ENCODE measurements at places on chromosomes 5 and 9.

GRCh38 chr5:1371218-1371971 lies 26.5 kb upstream of the CLPTM1L start:
- DNase-seq: no peak

GRCh38 chr5:180360078-180360957 lies 7.2 kb upstream of the GFPT2 start:
- DNase-seq: no peak

DNA sequence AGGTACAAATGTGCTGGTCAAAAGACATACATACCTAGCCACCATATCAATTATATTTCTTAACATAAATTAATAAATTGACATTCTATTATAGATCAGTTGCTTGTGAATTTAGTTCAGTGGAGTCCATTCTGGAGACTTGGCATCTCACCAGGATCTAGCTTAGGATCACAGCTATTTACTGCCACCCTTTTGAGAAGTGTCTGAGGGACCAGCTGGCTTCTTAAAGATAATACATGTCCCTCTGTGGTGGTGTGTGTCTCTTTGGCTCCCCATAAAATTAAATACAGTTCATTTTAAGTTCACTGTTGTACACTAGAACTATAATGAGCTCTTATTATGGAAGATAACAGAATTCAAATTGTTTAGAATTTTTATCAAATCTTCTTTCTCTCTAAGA lies 290.7 kb downstream of the PRELID2 start:
- DNase-seq: no peak

- no peak for DNase-seq
Measured at GRCh38 chr5:98794001-98794400, 20.5 kb downstream of the RGMB start.

DNA sequence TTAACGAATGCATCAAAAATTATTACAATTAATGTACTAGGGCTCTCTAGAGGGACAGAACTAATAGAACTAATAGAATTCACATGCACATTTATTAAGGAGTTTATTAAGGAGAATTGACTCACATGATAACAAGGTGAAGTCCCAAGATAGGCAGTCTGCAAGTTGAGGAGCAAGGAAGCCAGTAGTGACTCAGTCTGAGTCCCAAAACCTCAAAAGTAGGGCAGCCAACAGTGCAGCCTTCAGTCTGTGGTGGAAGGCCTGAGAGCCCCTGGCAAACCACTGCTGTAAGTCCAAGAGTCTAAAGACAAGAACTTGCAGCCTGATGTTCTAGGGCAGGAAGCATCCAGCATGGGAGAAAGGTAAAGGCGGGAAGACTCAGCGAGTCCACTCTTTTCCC lies 633.8 kb downstream of the SEMA5A start:
- DNase-seq: no peak

DNA sequence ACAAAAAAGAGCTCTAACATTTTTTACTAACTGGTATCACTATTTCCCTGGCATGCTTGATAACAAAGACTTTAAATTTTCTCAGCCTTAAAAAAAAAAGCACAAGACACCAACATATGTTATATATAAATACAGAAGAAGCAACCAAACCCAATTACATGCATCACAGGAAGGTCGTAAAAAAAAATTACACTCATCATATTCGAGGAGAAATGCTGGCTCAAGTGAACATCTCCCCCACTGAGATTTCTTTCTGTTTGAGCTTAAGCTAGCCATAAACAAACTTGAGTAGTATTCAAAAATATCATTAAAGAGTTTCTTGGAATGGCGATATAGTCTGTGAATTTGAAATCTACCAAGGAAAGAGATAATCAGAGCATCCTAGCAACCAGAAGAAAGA lies 7.5 kb upstream of the MSH3 start:
- DNase-seq: no peak

- no peak for DNase-seq
Measured at GRCh38 chr9:13354733-13355132, 75.2 kb upstream of the MPDZ start.

DNA sequence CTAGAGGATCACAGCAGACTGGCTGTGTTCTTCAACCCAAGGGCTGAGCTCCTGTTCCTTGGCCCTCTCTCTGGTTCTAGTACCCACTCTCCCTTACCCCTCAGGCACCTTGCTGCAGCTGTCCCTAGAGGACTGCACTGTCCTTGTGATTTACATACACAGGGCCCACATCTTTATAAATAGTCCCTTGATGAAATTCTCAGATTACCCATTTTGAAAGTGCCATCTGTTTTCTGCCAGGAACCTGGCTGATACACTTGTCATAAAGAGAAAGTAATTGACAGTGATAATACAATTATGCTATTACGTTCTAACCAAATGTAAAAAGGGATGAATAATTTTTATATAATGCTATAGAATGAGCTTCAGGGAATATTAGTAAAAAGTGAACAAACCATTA lies 16.5 kb upstream of the SPARC start:
- DNase-seq: no peak

DNA sequence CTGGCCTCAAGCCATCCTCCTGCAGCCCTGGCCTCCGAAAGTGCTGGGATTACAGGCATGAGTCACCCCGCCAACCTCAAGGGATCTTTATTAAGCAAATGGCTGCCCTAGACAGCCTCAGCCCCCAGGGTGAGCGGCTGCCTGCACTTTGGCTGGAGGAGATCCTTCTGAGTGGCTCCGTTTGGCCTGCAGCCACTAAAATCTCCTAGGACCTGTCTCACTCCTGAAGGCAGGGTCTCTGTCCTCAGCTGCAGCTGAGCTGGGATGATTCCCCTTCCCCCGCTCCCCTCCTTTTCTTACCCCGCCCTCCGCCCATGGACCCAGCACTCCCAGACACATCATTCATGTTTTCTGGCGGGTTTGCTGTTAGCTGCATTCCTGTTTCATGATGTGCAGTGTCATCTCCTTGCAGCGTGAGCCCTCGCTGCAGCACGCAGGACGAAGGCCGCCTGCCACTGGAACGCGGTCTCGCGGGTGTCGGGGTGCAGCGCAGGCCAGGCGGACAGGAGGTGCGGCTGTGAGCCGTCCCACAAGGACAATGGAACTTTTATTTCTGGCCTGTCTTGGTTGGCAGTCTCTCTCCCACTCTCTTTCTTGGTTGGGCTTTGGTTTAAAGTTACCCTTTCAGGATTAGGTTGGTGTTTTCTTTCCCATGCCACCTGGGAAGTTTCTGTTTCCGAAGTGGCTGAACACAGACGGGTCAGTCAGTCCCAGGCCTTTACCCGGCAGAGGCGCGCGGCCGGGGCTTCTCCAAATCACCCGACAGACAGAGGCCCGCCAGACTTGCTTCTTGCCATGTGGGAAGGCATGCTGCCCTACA lies 137.1 kb downstream of the FOXD1 start:
- peak; percentile 68 for DNase-seq

- peak; percentile 67 for DNase-seq
Measured at GRCh38 chr5:43425983-43426382, 13.8 kb upstream of the CCL28 start.

- DNase-seq: no peak
Measured at GRCh38 chr5:125267636-125268248, 521.3 kb upstream of the ZNF608 start.

GRCh38 chr5:67032921-67033664 lies 163.5 kb downstream of the CD180 start:
- no peak for DNase-seq

DNA sequence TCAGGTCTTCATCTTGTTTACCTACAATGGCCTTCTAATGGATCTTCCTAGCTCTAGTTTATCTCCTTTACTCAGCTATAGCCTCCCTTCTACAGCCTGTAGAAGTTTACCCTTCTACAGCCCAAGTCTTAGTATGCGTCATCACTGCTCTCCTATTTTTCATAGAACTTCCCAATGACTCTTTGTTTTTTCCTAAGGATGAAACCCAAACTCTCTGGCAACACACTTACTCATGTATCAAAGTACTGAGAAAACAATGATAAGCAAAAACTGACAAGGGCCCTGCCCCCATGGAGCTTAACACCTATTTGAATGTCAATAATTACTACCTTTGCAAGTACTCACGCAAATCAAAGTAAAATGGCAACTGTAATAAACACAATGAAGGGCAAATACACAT lies 33.7 kb downstream of the LEAP2 start:
- no peak for DNase-seq

GRCh38 chr5:42500003-42500599 lies 76.9 kb downstream of the GHR start:
- DNase-seq: no peak

DNA sequence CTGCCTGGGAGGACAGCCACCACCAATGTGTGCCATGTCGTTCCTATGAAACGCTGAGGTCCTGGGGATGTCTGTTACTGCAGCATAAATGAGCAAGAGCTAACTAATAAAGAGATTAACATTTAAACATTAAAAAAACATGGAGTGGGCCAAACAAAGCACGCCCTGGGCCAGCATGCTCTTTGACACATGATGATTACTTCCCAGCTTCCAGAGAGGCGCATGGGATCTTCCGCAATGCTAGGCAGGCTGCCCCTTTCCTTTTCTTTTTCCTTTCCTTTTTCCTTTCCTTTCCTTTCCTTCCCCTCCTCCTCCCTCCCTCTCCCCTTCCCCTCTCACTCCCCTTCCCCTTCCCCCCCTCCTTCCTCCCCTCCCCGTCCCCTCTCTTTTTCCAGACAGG lies 10.6 kb upstream of the TENT4A start:
- DNase-seq: no peak

GRCh38 chr5:133523013-133523658 lies 89.2 kb downstream of the FSTL4 start:
- no peak for DNase-seq

GRCh38 chr5:169173372-169173771 lies 127.6 kb downstream of the SLIT3 start:
- no peak for DNase-seq

DNA sequence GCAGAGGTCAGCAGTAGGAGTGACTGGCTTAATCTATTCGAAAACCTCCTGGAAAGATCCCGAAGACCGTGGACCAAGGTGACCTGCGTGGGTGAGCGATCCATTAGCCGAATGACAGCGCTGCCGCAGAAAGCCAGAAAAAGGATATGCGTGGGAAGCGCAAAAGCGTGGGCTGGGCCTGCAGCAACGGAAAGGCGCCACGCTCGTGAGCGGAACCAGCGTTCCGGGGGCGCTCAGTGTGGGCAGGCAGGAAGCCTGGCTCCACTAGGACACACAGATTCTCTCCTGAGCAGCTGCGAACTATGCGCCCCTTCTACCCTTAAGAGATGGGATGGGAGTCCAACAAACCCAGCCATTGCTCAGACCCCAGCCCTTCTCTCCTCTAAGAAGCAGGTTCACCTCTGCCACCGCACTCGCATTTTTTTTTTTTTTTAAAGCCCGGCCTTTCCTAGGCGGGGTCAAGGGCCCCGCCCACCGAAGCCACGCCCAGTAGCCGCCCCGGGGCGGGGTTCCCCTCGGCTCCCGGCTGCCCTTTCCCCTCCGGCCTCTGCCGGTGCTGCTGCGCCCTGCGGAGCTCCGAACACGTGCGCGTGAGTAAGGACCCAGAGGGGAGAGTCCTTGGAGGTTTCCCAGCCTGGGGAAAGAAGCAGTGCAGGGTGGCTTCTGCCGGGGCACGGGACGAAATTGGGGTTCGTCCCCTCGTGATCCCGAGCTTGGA lies 19.8 kb upstream of the MATR3 start:
- DNase-seq: peak; percentile 81

DNA sequence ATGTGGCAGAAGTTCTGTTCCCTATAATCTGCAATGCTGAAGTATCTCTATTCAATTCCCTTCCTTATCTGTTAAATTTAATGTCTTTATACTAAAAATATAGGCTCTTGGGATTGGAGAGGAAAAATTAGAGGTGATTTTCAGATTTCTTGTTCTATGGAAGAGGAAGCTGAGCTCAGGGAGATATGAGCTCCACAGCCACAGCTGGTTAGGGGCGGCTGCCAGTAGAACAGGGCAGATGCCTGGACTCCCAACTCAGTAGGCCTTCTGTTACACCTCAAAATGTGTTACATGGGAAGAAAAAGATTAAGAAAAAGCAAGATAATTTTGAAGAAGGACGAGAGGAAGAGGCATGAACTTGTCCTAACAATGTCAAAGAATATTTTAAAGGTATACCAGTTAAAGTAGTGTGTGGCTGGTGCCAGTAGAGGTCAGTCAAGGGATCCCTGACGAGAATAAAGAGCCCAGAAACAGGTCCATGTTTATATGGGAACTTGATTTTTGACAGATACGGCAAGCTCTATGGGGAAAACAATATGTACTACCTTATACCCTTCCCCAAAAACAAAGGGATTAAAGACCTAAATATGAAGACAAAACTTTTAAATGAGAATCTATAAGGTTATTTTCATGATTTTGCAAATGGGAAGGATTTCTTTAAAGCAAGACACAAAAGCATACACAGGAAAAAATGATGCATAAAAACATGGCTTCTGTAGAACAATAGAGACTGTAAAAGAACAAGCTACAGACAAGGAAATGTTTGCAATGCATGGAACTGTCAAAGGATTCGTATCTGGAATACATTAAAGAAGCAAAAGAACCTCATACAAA lies 28.7 kb downstream of the DNAJC21 start:
- no peak for DNase-seq

DNA sequence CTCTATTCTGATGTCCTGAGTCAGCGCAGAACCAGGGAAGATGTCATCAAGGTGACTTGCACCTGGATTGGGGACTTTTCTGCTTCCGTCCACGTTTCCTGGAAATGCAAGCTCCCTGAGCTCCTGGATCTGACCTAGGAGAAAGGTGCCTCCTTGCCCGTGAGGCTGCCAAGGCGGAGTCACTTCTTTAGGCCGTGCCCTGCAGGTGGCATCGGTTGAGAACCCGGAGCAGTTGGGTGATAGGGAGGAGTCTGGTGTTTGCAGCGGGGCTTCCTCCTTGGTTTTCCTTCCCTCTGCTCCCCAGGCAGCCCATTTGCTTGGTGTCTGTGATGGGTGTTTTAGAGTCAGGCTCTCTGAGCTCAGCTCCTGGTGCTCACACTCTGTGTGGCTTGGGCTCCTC lies 15.2 kb downstream of the NANS start:
- no peak for DNase-seq

- DNase-seq: no peak
Measured at GRCh38 chr9:122780026-122780425, 8.7 kb upstream of the OR5C1 start.

DNA sequence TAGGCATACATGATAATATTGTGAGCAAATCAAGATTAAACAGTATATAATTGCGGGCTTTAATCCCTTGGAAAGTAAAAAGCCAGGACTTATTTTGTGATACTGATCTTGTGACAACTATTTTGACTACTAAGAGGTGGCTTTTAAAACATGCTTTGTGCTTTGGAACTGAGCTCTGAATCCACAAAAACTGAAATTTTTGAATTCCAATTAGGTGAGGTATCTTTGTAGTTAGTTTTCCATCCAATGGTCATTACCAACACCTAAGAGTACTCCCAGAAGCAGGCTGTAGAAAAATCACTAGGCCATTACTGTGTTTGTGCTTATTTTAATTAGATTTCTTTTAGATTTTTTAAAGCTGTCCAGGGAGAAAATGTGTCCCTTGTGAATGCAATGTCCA lies 559.5 kb upstream of the WWC1 start:
- no peak for DNase-seq

Data from tibial artery (tissue), 4 donors.